Lung (tissue), 17 donors: ENCODE measurements at places on chromosomes 3 and 15. TPM values are rescaled to one million over a fixed set of nuclear protein-coding genes. Genes with fewer than 3 reads are reported as not detected.

DNA sequence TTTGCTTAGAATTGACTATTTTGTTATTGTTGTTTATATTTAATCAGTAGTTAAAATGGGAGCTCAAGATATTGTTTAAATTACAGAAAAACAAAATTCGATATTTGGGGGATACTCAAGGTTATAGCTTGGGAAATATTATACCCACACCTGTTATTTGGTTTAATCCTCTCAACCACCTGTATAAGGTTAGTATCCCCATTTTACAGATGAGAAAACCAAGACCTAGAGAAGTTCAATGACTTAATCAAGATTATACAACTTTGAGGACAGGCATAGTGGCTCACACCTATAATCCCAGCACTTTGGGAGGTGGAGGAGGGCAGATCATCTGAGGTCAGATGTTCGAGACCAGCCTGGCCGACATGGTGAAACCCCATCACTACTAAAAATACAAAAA is 39.8 kb upstream of the CA12 start:
- no peaks in the 10 kb centered on the region for H3K36me3 ChIP-seq
- H3K27ac ChIP-seq = no peak overlapping the region
- no peak for DNase-seq
- no peaks in the 10 kb centered on the region for H3K27me3 ChIP-seq

GRCh38 chr15:41073028-41073427 is 43.1 kb downstream of the INO80 start:
- peaks cover 25% of the 10 kb centered on the region for H3K36me3 ChIP-seq
- H3K27me3 ChIP-seq = no peaks in the 10 kb centered on the region
- no peak overlapping the region for H3K4me3 ChIP-seq
- H3K27ac ChIP-seq = no peak overlapping the region
- H3K4me1 ChIP-seq = no peaks in the 10 kb centered on the region
- no peak for DNase-seq

- H3K36me3 ChIP-seq = peaks cover 16% of the 10 kb centered on the region
- H3K4me1 ChIP-seq = peaks cover 28% of the 10 kb centered on the region
- no peak overlapping the region for H3K27ac ChIP-seq
- no peak overlapping the region for H3K4me3 ChIP-seq
- H3K27me3 ChIP-seq = no peaks in the 10 kb centered on the region
Observed at GRCh38 chr3:123664753-123665152, 79.9 kb upstream of the HACD2 start.

- no peaks in the 10 kb centered on the region for H3K4me1 ChIP-seq
- no peak overlapping the region for H3K27ac ChIP-seq
- DNase-seq = no peak
- no peak overlapping the region for H3K4me3 ChIP-seq
- no peaks in the 10 kb centered on the region for H3K36me3 ChIP-seq
Observed at GRCh38 chr3:135766115-135766514, 199.4 kb upstream of the PPP2R3A start.

DNA sequence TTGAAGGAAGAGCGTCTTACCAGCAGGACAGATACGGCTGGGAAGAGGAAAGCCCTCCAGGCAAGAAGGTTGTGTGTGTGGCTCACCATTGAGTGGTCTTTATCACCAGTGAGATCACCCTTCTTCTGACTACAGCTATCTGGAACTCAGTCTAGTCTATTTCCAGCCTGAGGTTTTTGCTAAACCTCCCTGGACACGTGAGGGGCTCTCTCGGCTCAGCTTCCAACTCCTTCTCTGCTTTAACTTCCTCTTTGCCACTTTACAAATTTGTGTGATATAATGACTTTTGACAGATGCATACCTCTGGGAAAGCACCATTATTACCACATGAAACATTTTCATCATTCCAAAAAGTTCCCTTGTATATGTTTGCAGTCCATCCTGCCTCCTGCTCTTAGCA is 15.3 kb upstream of the ROPN1 start:
- no peak overlapping the region for H3K27ac ChIP-seq
- no peaks in the 10 kb centered on the region for H3K36me3 ChIP-seq
- H3K4me1 ChIP-seq = no peaks in the 10 kb centered on the region

DNA sequence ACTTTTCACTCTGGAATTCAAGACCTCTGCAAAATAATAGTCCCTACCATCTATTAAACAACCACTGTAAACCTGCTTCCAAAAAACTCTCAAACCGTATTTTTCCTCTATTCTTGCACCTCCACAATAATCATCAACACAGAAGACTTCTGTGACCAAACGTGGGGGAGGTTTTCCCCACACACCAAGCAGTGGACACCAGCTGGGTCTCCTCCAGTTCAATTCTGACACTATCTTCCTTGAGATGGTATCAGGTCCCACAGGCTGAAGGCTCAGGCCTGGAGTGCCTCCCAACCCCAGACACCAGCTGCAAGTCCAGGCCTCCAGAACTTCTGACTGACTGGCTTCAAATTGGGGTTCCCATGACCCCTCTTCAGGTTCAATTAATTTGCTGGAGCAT is 89.6 kb upstream of the RAP2B start:
- no peak overlapping the region for H3K4me3 ChIP-seq
- no peak overlapping the region for H3K27ac ChIP-seq
- DNase-seq = no peak
- H3K27me3 ChIP-seq = no peaks in the 10 kb centered on the region
- H3K4me1 ChIP-seq = no peaks in the 10 kb centered on the region

- peaks cover 17% of the 10 kb centered on the region for H3K4me1 ChIP-seq
- H3K27ac ChIP-seq = no peak overlapping the region
- no peak for DNase-seq
- H3K4me3 ChIP-seq = no peak overlapping the region
- peaks cover 16% of the 10 kb centered on the region for H3K36me3 ChIP-seq
Observed at GRCh38 chr3:125000661-125001060, 55.1 kb downstream of the HEG1 start.

GRCh38 chr3:125651244-125651643 is 55.9 kb upstream of the OSBPL11 start:
- no peaks in the 10 kb centered on the region for H3K27me3 ChIP-seq
- peak overlapping the region; percentile 32 for H3K27ac ChIP-seq
- H3K4me3 ChIP-seq = no peak overlapping the region
- DNase-seq = peak; percentile 29

- H3K27me3 ChIP-seq = no peaks in the 10 kb centered on the region
- H3K4me1 ChIP-seq = no peaks in the 10 kb centered on the region
- H3K36me3 ChIP-seq = no peaks in the 10 kb centered on the region
- no peak for DNase-seq
Observed at GRCh38 chr3:84567796-84568195, 391.0 kb upstream of the CADM2 start.

DNA sequence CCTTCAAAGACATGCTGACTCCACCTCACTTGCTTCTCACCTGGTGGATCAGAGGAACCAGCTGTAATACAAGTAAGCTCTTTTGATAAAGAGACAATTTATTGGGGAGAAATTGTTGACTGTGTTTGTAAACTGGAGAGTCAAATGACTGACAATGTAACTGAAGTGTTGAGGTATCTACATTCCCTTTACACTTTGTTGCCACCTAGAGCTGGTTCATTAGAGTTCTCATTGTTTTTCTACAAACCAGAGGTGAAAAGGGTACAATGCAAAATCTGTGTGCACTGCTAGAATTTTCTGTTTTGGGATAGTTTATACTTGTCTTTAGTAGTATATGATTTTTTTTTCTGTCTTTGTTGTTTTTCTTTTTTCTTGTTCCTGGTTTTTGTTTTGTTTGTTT is 8.7 kb upstream of the LRRC58 start:
- H3K27me3 ChIP-seq = no peaks in the 10 kb centered on the region
- no peak overlapping the region for H3K27ac ChIP-seq
- no peaks in the 10 kb centered on the region for H3K4me1 ChIP-seq
- H3K4me3 ChIP-seq = no peak overlapping the region

EOMES gene
- total RNA-seq = 0.52 TPM

GHRL gene
- 7.6 TPM for total RNA-seq

RASL12 gene
- total RNA-seq = 31.6 TPM

SLCO2A1 gene
- total RNA-seq = 27.2 TPM
